ENCODE measurements at places on chromosomes 3 and 15.

DNA sequence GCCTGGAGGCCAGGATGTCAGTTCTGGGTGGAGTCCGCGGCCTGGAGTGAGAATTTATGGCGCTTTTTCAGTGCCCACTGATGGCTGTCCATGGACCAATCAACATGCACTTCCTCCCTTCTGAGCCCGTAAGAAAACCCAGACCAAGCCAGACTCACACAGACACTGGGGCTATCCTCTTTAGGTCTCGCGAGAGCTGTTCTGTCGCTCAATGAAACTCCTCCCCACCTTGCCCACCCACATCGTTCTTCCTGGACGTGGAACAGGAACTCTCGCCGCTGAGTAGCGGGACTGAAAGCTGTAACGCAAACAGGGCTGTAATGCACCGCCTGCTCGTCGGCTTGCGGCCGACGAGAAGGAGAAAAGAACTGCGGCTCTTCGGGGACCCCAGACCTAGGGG is 833.0 kb upstream of the CADM2 start:
- DNase-seq = no peak

GRCh38 chr3:11204697-11205348 is 50.5 kb downstream of the HRH1 start:
- DNase-seq = no peak

- no peak for DNase-seq
These were observed 27.8 kb upstream of the GOLIM4 start for GRCh38 chr3:168123201-168124176.

DNA sequence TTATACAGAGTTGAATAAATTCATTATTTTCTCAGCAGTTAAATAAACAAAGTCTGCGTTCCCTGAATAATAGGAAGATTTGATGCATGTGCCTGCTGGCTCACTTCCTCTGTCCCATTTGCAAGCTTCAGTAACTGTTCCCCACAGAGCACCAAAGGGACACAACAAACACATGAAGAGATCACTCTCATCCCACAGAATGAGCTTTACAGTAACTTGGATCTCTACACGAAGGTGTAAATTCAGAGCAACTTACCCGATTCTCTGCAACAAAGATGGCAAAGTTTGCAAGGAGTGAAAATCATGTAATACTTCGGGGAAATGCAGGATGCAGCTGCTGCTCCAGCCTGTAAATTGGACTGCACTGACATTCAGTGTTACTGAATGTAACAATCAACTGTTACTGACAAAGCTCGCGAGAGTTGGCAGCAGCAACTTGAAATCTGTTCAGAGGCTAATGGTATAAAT is at the start of gene BCHE:
Gene BCHE (minus strand): TSS at position 366 of the 468 bp plus-strand sequence. CDS start 6,390 bp downstream, outside the sequence.
- DNase-seq = peak; percentile 81

DNA sequence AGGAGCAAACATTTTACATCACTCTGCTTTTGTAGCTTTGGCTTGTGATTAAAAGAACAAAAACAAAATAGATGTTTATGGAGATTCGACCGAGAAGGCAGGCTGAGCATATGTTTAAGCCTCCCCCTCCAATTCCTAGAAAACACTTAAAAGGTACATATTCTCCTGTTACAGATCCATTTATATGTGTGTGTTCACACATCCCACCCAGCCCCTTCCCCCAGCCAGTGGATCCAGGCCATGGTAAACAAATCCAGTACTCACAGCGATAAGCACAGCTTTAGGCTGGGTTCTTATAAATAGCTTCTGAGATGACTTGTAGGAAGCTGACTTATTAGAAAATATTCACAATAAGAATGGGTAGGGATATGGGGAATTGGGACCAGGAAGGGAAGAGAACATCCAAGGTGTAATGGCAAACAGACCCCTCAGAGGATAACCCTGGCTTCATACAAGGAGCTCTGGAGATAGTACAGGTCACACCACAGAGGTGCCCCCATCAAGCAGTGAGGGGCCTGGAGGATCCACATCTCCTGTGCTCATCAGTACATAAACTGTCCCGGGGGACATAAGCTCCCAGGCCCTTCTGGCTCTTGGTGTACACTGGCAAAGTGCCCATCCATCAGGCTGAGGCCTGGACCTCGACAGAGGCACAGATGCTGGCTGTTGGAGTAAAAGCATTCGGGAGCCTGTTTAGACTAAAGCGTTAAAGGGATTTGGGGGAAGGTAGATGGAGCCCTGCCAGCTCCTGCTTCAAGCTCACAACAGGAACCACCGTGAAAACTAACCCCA is 70.0 kb upstream of the UBE2E1 start:
- DNase-seq = peak; percentile 31

DNA sequence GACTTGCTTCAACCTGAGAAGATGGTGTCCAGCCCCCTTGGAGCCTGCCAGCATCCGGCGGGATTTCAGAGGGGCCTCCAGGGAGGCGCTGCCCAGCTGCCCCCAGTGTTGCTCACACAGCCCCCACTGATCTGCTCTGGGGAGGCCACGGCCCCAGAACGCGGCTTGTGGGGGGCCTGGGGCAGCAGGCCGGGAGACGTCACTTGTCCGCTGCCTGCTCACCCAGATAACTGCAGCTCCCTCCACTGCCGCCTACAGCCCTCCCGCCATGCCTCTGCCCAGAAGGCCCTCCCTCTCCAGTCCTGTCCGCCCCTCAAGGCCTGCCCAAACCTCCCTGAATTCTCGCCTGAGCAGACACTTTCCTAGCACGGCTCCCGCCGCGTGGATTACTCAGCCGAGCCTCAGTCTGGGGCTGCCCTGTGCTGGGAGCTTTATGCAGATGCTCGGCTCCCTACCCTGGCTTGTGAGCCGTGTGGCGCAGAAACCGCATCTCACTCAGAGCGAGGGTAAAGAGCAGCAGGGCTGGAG is 17.2 kb upstream of the ADIPOQ start:
- peak; percentile 34 for DNase-seq

DNA sequence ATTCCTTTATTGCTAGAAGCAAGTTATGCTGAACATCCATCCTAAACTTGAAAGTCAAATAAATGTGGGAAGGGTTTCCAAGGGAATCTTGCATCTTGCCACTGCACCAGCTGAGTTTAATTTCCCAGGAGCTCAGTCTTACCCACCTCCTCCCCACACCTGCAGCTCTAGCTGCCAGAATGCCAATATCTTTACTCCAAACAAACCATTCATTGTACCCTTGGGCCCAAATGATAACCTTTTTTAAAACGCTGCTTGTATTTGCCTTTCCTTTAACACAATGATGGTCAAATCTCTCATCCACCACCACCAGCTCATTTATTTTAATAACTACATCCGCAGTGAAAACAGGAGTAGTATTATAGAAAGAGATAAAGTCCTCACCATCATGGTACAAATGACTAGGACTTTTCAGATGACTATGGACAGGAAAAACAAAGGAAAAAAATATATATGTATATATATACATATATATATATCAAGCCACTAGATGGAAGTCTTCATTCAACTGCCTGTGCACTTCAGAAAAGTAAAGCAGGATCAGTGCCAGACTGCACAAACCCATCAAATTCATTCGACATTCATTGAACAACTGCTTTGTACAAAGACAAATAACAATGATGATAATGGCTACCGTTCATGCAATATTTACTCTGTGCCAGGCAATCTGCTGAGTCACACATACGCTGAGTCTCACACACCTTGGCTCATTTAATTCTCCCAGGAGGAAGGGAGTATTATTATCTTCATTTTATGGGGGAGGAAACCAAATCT is 44.0 kb downstream of the BFSP2 start:
- no peak for DNase-seq

- no peak for DNase-seq
These were observed 257.5 kb downstream of the SHQ1 start for GRCh38 chr3:72590732-72591221.

DNA sequence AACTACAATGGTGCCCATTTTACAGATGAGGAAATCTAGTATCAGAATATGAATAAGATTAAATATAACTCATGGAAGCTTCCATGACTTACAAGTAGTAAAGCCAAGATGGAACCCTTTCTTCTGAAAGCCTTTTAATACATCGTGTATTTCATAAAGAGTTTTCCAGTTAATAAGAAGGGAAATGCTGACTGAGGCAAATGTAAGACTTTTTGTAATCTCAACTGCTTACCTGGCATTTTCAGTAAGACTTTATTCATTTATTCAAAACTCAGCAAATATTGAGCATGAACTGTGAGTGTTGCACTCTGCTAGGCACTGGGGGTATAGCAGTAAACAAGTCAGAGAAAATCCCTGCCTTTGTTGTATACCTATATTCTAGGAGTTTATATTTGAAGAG is 256.4 kb upstream of the THRB start:
- DNase-seq = no peak

- no peak for DNase-seq
These were observed 123.1 kb upstream of the BHLHE40 start for GRCh38 chr3:4856136-4856535.
